ENCODE measurements at places on chromosomes 4 and X.
A peak's percentile ranks its signal among the peaks of the same experiment; 100 is the strongest.

- DNase-seq = no peak
These were observed 91.0 kb downstream of the USP9X start for GRCh38 chrX:41176263-41176662.

DNA sequence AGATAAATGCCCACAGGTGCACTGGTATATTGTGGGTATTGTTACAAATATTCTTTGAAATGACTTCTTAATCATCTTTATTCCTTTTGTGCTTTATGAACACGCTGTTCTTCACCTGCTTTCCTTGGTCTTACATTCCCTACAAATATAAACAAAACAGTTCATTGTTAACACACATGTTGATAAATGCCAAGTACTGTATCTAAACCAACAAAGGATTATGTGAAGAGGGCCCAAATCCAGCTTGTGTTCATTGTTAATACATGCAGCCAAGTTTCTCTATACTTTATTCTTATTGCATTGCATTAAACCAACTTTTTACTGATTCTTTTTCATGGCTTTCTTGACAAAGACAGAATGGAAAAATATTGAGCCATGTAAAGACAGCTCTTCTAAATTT, 42.8 kb downstream of the AREG start:
- no peak for DNase-seq

GRCh38 chr4:74014332-74014731, 15.9 kb upstream of the CXCL5 start:
- no peak for DNase-seq

DNA sequence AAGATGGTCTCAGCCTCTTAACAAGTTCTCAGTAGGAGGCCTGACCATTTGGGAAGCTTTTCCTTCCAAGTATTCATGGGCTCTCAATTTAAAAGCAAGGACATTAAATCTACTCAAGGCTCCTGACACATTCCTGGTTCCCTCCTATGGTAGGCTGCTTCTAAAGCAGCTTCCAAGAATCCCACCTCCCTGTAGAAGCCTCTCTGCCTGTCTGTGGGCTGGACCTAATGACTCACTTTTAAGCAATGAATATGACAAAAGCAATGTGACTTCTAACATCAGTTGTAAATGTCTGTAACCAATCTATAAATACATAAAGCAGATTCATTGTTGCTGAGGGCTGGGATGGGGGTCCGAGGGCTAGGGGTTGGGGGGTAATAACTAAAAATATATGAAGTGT, 99.5 kb upstream of the FAM9B start:
- DNase-seq = no peak

- DNase-seq = no peak
These were observed 36.6 kb downstream of the MAGEE2 start for GRCh38 chrX:75748431-75748830.

DNA sequence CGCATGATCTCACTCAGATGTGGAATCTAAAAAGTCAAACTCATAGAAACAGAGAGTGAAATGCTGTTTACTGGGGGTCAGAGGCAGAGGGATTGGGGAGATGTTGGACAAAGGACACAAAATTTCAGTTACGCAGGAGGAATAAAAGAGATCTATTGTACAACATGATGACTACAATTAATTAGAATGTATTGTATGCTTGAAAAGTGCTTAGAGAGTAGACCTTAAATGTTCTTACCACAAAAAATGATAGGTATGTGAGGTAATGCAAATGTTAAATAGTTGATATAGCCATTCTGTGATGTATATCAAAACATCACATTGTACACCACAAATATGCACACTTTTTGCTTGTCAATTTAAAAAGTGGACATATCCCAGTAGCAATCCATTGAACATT, 36.1 kb upstream of the PHKA2 start:
- no peak for DNase-seq

DNA sequence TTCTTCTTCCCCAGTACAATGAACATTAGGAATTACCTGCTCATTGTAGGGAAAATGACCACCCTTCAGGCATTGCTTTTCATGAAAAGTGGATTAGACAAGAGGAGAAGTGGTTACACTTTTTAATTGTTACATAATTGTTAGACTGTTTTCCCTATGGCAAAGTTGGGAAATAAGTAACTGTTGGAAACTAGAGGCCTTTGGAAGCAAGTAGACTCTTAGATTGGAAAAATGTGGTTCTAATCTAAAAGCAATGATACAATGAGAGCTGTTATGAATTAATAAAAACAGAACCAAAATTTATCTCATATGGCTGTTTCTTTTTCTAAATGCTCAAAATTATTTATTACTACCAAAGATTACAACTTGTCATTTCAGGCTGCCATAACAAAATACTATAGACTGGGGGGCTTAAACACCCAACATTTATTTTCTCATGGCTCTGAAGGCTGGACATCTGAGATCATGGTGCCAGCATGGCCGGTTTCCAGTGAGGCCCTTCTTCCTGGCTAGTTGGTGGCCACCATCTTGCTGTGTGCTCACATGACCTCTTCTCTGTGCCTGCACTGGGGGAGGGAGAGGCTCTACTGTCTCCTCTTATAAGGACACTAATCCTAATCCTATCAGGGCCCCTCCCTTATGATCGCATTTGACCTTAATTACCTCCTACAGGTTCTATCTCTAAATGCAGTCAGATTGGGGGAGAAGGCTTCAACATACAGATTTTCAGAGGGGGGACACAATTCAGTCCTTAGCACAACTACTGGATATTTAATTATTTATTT, 12.5 kb downstream of the CC2D2A start:
- no peak for DNase-seq

GRCh38 chr4:128558896-128559679, 250.4 kb upstream of the JADE1 start:
- no peak for DNase-seq

- no peak for DNase-seq
These were observed 16.0 kb downstream of the GSPT2 start for GRCh38 chrX:51759055-51759839.

DNA sequence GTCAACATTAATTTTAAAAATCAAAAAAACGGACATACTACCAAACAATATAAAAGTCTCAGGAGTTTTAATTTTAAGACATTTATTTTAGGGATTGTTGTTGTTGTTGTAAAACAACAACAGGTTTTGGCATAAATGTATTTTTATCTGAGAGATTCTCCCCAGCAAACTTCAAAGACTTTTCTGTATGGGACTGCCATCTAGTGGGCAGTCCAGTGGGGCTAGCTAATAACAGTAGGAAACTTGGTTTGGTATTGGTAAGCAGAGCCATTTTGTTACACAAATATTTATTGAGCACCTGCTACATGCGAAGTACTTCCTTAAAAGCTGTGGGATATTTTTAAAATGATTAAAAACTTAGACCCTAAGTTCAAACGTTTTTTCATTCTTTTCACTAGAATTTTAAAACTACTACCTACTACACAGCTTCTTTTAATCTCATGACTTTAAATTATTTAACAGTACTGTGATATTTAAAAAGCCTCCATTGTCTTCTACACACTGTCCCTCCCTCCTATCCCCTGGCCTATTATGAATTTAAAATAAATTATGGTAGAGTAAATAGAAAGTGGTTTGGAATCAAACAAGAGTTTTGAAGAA, 1028.4 kb upstream of the INTU start:
- no peak for DNase-seq

- DNase-seq = no peak
These were observed 1.7 kb upstream of the AFP start for GRCh38 chr4:73434311-73434710.

DNA sequence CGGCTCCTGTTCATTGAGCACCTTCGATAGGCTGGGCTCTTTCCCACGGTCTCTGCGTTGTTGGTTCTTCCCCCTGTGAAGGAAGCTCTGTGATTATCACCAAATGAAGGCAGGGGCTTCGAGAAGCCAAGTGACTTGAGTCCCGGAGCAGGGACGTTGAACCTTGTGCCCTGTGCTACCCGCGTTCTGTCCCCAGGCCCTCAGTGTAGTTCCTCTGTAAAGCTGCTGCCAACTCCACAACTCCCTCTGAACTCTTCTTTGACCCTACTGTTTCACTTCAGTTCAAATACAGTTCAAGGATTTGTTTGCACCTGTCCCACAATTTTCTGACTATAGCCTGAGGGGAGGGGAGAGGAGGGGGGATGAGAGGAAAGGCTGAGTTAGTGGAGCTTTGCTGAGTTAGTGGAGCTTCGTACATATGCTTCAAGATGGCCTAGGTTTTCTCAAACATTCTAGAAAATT, 635 bp upstream of the PHF8 start:
- DNase-seq = peak; percentile 11

DNA sequence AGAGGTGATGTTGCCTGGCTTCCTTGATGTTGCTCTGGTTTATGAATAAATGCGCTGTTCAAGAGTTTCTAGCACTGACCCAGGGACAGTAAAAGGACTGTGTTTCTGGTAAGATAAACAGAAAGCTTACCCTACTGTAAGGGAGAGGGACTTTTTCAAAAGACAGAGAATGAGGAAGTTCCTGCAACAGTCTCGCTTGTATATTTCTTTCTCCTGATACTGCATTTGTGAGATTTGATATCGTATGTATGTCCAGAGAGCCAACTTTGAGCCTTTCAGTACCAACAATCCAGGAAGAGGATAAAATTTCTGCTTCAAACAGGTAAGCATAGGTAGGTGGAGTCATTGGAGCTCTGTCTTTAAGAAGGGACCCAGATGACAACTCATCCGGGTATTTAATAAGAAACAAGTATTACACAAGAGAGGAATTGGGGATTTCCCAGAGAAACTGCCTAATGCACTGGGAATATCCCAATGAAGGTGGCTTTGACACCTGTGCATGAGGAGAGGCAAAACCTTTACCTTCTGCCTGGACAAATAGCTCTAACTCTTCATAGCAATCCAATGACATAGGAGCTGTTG, 773 bp downstream of the DAPP1 start:
- DNase-seq = no peak

- no peak for DNase-seq
These were observed 34.4 kb upstream of the BLTP1 start for GRCh38 chr4:122117743-122118142.

DNA sequence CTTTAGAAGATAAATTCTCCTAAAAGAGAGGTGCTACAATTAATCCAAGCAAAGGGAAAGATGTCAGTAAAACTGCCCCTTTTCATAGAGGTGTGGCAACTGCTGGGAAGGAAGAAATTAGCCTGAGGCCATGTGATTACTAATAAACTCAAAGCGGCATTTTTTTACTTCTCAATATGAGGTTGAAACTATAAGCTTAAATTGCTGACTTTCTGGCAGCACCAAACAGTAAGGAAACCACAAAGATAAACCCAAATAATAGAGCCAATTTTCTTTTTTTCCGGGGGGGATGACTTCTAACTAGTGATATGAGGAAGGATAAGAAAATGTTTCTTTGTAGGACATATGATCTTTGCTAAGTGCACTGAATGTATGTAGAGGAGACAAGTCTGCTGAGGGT, 30.9 kb downstream of the AR start:
- DNase-seq = no peak

- DNase-seq = no peak
These were observed 105.9 kb downstream of the TEX13A start for GRCh38 chrX:105114554-105115130.

GRCh38 chrX:23503835-23504539, 163.3 kb upstream of the PRDX4 start:
- no peak for DNase-seq

DNA sequence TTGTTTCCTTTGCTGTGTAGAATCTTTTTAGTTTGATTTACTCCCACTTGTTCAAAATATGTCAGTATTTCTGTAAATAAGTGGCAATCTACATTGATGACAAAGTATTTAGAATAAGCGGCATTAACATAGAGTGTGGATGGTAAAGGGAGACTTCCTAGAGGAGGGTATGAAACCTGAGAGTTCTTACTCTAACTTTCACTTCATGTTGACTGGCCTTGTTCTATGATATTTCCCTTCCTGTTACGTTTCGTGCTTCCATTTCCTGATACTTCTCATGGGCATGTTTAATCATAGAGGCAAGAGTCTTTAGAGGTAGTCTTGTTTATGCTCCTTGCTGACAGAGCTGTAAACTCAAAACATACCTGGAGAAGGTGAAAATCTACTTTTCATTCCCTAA, 408.9 kb downstream of the GLUD2 start:
- DNase-seq = no peak

- no peak for DNase-seq
These were observed 16.7 kb upstream of the S100P start for GRCh38 chr4:6676722-6677558.

GRCh38 chr4:187480146-187481145, 515.1 kb upstream of the ZFP42 start:
- no peak for DNase-seq

- no peak for DNase-seq
These were observed 695.9 kb upstream of the ATOH1 start for GRCh38 chr4:93132631-93133030.

DNA sequence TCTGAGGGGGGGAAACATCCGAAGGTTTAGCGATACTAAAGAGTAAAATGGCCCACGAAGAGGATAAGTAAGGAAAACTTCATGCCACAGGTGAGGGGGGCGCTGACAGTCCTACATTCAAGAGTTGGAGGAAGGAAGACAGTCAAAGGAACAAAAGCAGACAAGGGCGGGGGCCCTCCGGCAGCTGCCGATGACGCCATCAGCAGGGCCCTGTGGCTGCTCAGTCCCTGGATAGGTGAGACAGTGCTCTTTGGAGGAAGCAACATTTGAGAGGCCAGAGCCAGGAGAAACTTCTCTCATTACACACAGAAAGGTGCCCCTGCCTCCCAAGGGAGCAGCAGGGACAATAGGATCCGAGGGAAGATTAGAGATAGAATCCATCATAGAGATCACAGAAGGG, 41.5 kb downstream of the RAB40AL start:
- no peak for DNase-seq

GRCh38 chr4:154019811-154020210, 230.9 kb upstream of the SFRP2 start:
- DNase-seq = no peak

- no peak for DNase-seq
These were observed 279.7 kb downstream of the CAMK2D start for GRCh38 chr4:113481820-113482219.

DNA sequence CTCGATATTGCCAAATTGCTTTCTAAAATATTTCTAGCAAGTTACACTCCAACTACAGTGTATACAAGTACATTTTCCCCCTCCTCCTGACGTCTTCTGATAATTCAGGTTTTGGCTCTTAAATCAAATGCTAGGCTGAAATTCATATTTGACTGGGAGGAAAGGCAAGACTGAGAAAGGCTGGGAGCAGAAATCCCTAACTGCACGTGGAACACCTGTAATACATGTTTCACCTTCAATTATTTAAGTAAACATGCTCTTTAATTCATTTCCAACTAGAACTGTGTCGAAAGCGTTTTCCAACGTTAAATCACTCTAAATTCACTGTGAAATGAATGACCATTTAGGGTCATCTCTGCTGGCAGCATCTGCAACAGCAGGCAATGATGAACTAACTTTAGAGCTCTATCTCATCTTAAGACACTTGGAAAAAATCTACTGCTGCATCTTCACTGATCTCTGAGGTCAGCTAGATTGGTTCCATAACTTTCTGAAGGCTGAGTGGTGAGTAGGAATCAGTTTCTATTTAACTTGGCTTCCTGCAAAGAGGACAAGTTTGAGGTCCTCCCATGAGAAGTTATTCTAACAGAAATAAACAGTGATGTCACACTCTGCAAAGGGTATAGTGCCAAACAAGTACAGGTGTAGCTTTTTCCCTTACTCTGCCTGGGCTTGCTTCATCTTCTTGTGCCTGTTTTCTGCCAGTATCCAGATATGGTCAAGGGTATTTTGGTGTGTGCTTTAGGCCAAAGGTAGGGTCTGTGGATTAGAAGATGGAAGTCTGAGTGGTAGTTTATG, 144.3 kb upstream of the PAK3 start:
- no peak for DNase-seq
